ENCODE measurements at places on chromosomes 5 and 9.

DNA sequence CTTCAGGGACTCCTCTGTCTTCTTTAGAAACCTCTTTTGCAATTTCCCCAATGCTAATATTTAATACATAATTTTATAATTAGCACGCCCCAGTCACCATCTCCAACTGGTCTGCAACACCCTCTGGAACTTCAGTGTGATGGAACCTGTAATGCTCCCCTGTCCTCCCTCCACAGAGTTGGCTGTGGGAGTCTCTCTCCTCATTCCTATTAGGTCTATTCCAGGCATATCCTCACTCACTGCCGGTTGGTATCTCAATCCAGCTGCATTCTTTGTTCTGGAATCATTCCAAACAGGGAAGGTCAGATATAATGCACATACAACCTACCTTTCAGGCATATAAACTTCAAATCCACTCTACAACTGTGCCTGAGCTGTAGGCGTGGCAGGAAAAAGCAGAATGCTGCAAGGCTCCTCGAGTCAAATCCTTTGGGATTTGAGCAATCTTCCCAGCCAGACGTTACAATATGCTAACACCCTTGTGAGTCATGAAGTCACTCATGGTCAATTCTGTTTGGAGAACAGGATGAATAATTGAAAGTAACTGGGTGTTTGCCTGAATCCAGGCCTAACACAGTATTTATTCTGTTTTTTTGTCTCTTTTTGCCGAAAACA is 293.8 kb downstream of the CWC27 start:
- peak; percentile 55 for DNase-seq

GRCh38 chr9:36163049-36163785 is 6.0 kb upstream of the CCIN start:
- no peak for DNase-seq

DNA sequence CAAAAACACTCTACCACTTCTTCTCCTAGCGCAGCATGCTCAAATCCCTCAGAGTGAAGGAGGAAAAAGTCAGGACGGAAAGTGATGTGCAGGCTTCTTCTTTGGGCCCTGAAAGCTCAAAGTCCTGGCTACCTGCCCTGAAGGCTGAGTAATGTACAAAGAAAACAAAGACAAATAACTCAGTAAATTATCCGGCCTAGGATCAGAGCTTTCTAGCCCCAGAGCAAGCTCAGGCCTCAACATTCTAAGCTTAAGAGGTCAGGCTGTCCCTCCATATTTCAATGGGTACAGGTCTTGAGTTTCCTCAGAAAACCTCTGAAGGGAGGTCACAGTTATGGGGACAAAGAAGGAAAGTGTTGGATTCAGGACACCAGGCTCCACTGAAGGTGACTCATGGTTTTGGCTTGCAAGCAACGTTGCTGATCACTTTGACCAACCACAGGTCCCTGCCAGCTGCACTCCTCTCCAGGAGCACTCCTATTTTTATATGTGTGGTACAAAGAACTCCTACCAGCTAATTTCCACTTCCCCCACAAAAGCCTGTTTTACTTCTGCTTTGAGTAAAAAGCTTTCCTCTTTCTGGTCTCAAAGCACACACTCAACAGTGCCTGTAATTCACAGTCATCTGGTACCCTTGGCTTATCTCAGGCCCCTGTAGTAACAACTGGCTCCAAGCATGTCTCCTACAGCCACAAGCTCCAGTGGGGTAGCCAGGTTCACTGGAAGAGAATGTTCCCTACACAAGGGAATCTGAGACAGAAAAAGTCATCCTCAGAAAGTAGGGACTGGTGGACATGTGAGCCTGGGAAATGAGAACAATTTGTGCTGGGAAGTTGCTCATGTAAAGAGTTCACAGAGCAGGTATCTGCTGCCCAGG is 115.7 kb downstream of the UGCG start:
- DNase-seq, result peak; percentile 57

- DNase-seq, result peak; percentile 39
Observed at GRCh38 chr5:151742870-151743294, 15.5 kb downstream of the ATOX1 start.

- DNase-seq, result no peak
Observed at GRCh38 chr5:131563434-131564228, 71.4 kb downstream of the RAPGEF6 start.

All from H54 (cell line).